Upper lobe of left lung (tissue), 6 donors: ENCODE measurements at places on chromosomes 5 and 9.

- DNase-seq, result no peak
- H3K4me3 ChIP-seq, result no peak overlapping the region
- no peaks in the 10 kb centered on the region for H3K36me3 ChIP-seq
- no peaks in the 10 kb centered on the region for H3K27me3 ChIP-seq
- H3K27ac ChIP-seq, result no peak overlapping the region
Measured at GRCh38 chr5:121009058-121009457, 545.0 kb downstream of the PRR16 start.

GRCh38 chr5:107040907-107041306 lies 629.8 kb downstream of the EFNA5 start:
- no peak overlapping the region for H3K27ac ChIP-seq
- no peak for DNase-seq
- H3K4me3 ChIP-seq, result no peak overlapping the region
- no peaks in the 10 kb centered on the region for H3K4me1 ChIP-seq

- H3K36me3 ChIP-seq, result no peaks in the 10 kb centered on the region
- no peak overlapping the region for H3K4me3 ChIP-seq
- peaks cover 4% of the 10 kb centered on the region for H3K4me1 ChIP-seq
- no peak for DNase-seq
Measured at GRCh38 chr5:124401476-124402143, 344.8 kb downstream of the ZNF608 start.

DNA sequence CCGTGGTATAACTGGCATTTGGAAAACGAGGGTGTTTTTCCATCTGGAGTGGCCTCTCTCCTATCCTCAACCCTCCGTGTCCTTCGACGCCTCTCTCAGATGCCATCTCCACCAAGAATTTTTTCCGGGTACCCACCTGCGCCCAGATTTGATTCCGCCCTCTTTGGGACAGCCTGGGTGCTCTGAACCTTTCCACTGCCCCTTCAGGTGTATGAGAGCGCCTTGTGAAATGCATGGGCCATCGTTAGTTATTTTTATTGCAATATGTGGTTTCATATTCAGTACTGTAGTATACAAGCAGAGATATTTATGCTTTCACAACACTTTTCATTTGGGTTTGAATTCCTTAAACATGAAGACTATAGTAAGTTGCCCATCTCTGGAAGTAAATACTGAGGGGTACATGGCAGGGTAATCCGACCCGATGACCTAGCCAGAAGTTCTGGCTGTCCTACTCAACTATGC lies 78.2 kb upstream of the IFNE start:
- no peaks in the 10 kb centered on the region for H3K36me3 ChIP-seq
- H3K4me1 ChIP-seq, result peaks cover 14% of the 10 kb centered on the region
- H3K27me3 ChIP-seq, result peaks cover 7% of the 10 kb centered on the region
- no peak overlapping the region for H3K27ac ChIP-seq
- DNase-seq, result no peak

DNA sequence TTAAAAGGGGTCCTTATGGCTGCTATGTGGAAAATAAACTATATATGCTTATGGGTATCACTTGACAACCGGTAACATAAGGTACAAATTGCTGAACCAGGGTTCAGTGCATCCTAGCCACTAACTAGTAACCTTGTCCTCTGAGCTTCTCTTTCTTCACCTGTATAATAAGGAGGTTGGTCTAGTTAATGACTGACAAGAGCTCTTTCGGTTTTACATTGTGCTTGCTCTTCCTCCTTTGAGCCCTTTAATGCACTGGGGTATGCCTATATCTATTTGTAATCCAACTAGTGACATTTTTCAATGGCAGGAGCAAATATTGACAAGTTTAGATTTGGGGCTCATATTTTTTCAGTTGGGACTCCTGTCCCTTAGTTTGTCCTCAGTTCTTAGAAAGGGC lies 66.1 kb downstream of the NPR3 start:
- DNase-seq, result no peak
- H3K4me3 ChIP-seq, result no peak overlapping the region
- no peaks in the 10 kb centered on the region for H3K27me3 ChIP-seq
- H3K36me3 ChIP-seq, result peaks cover 2% of the 10 kb centered on the region

DNA sequence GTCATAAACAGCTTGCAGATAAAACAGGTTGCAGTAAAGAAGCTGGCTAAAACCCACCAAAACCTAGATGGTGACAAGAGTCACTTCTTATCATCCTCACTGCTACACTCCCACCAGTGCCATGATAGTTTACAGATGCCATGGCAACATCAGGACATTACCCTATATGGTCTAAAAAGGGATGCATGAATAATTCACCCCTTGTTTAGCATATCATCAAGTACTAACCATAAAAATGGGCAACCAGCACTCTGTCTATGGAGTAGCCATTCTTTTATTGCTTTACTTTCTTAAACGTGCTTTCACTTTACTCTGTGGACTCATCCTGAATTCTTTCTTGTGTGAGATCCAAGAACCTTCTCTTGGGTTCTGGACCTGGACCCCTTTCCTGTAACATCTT lies 6.7 kb upstream of the SOX30 start:
- no peaks in the 10 kb centered on the region for H3K4me1 ChIP-seq
- H3K4me3 ChIP-seq, result no peak overlapping the region
- no peaks in the 10 kb centered on the region for H3K36me3 ChIP-seq
- no peak overlapping the region for H3K27ac ChIP-seq
- no peak for DNase-seq
- no peaks in the 10 kb centered on the region for H3K27me3 ChIP-seq
